ENCODE measurements at places on chromosomes 5 and 9.
A peak's percentile ranks its signal among the peaks of the same experiment; 100 is the strongest.

DNA sequence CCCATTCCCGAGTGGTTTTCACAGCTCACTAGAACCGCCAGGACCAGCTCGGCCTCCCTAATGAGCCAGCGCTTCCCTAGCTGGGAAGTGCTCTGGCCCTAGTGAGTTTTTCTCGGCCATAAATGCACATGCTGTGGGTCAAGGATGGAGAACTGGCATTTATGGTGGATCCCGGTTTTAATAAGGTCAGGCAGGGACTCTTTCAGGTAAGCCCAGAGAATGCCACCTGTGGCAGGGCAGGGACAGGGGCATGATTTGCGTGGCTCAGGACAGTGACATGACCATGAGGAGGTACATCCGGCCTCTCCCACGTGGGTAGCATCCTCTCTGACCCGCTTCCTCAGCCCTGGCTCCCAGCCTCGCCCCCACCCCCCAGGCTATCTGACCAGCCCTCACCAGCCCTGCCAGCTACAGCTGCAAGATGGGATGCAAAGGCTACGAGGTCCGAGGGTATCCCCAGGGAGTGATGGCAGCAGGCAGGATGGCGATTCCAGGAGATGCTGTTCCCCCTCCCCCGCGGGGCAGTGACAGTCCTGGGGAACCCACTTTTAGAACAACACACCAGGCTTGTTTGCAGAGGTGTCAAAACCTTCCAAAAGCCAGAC, 60.3 kb upstream of the ADAMTS2 start:
- no peak for DNase-seq

DNA sequence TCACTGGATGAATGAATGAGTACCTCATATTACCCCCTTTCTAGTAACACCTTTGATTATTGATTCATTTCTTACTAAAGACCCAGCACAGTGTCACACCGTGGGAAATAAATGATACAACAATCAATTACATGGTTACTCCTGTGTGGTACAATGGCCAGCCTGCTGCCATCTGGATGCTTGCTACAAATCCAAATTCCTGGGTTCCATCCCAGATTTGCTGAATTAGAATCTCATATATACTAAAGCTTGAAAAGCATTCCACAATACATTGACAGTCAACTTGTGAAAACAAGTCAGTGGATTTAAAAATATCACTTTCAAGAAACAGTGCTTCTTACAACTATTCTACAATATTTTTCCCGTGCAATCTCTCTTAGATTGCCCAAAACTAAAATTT, 989.3 kb downstream of the PTPRD start:
- no peak for DNase-seq

DNA sequence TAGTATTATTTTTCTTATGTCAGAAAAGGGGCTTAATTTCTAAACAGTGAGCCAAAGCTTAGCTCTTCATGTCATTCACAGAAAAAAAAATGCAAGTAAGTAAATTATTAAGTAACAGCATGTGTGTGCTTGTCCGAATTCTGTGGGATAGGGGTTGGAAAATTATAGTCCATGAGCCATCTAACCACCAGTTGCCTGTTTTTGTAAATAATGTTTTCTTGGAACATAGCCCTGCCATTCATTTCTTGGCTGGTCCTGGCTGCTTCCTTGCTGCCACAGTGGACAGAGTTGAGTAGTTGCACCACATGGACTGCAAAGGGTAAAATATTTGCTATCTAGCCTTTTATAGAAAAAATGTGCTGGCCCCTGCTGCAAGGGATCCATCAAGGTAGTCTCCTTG, 513.7 kb upstream of the WWC1 start:
- DNase-seq, result peak; percentile 52

DNA sequence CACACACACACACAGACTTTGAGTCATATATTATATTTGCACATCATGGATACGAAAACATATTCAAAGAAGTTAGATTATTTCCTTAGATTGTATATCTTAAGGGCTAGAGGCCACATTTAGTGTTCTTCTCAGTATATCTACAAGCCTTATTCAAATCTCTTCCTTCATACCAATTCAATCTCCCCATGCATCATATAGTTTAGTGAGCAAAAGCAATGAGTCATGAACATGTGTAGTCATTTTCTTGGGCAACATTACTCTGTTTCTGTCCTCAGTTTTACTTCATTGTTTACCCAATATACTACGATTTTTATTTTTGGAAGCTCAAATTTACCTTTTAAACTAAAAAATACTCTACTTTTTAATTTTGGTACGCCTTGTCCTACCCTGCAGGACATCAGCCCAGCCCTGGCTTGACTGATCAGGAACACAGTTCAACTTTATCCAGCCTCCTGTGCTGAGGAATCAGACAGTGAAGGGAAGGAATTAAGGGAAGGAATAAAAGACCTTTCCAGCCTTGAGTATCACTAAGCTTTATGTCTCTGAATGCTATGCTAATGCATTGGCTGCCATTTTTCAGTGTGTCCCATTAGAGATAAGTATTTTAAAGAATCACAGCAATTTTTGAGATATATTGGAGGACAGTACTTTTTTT, 101.7 kb upstream of the FST start:
- peak; percentile 78 for DNase-seq

DNA sequence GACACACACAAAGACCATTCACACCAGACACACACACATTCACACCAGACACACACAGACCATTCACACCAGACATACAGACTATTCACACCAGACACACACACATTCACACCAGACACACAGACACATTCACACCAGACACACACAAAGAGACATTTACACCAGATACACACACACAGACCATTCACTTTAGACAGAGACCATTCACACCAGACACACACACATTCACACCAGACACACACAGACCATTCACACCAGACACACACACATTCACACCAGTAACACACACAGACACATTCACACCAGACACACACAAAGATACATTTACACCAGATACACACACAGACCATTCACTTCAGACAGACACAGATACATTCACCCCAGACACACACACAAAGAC, 29.0 kb upstream of the FCN1 start:
- no peak for DNase-seq

DNA sequence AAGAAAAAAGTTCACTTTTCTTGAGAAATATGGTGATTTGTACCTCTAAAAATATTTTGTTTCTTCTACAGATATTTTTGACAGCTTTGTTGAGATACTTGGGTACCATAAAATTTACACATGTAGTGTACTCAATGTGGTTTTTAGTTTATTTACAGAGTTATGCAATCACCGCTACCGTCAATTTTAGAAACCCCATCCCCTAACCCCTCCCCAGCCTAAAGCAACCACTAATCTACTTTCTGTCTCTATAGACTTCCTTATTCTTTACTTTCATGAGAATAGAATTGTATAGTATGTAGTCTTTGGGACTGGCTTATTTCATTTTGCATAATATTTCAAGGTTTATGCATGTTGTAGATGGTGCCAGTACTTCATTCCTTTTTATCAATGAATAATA, 45.0 kb upstream of the TDRD7 start:
- no peak for DNase-seq

DNA sequence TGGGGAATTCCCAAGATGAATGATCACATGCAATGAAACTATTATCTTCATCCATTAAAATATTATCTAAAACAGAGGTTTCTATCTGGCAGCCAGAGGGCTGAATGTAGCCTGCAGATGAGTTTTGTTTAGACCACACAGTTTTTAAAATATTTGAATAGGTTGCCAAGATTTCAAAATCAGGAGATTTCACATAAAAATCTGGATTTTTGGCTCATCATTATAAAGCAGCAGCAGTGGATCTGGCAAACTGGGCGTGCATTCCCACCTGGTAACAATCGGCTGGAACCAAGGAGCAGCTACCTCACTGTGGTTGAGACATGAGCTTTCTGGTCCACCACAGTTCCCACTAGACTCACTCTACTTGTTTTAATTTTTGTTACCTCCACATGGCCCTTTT, 155.1 kb downstream of the BNC2 start:
- DNase-seq, result peak; percentile 85

- no peak for DNase-seq
Measured at GRCh38 chr5:23579566-23579965, 72.2 kb downstream of the PRDM9 start.

GRCh38 chr9:96158147-96158546, 143.8 kb downstream of the HSD17B3 start:
- no peak for DNase-seq

GRCh38 chr5:6084376-6084775, 294.0 kb downstream of the MED10 start:
- no peak for DNase-seq

DNA sequence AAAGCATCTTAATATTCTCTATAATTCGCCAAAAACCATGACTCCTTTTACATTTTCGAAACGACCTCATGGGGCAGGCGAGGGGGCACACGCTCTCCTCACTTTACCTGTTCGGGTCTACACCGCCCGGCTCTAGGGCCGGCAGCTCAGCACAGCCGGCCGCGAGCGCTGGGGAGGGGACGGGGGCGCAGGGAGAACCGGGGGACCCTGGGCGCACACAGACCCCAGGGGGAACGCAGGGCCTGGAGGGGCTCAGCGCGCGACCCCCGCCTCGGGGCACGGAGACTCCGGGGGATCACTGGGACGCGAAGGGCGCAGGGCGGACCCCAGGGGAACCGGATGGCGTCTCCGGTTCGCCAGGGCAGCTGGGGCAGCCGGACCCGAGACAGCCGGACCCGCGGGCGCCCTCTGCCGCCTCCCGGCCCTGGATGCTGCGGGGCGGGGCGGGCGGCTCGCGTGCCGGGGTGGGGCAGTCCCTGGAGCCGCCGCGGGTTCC, at the start of gene AHRR:
TSS of gene AHRR (plus strand) at position 485 of the 496 bp plus-strand sequence. CDS start 22,189 bp downstream, outside the sequence.
- DNase-seq, result peak; percentile 22

DNA sequence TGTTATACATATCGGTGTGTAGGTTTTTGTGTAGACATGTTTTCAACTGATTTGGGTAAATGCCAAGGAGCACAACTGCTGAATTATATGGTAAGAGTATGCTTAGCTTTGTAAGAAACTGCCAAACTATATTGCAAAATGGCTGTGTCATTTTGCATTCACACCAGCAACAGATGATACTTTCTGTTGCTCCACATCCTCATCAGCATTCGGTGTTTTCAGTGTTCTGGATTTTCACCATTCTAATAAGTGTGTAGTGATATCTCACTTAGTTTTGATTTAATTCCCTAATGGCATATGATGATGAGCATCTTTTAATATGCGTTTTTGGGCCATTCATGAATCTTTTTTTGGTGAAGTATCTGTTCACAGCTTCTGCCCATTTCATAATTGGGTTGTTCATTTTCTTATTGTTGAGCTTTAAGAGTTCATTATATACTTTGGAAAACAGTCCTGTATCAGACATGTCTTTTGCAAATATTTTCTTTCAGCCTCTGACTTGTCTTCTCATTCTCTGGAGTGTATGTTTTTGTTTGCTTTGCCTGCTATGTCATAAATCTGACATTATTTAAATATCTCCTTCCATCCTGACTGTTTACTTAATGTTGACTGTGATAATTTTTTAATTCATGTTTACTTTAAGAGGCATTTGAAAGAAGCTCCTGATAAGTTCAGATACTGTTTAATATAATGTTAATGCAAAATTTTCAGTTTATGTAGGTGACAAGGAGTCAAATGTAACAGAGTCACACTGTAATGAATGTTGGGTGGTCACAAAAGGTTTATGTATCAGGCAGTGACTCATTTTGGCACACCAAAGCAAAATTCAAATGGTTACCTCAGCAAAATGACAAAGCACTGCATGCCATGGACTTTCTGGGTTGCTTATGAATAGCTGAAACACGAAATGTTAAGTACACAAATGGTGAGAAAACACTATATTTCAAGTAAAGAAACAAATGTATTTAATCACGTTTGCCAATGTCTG, 181.1 kb upstream of the DAB2 start:
- peak; percentile 24 for DNase-seq

- peak; percentile 13 for DNase-seq
Measured at GRCh38 chr9:34084562-34084961, 35.9 kb upstream of the UBAP2 start.

GRCh38 chr5:58872670-58873273, 289.9 kb downstream of the RAB3C start:
- no peak for DNase-seq

DNA sequence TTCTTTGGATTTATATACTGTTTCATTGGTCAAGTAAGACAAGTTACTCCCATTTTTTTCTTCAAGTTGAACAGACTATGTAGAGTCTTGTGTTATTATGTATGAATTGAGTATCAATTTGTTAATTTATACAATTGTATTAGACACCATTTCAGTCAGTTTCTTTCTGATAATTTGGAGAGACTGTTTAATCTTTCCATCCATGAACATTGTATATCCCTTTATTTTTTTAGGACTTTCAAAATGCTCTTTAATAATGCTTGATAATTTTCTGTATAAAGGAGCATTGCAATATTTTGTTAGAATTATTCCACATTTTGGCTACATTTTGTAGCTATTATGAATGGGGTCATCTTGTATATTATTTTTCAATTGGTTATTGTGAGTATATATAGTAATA, 69.1 kb upstream of the PJA2 start:
- DNase-seq, result no peak

DNA sequence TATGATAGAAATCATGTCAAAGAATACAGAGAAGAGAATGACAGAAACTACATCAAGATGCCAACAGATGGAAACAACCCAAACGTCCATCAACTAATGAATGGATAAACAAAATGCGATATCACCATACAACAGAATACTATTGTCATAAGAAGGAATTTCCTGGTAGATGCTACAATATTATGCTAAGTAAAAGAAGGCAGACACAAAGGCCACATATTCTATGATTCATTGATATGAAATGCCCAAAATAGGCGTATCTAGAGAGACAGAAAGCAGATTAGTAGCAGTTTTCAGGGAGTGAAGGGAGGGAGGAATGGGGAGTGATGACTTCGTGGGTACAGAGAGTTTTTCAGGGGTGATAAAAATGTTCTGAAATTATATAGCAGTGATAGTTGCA, 58.3 kb upstream of the AKNA start:
- DNase-seq, result peak; percentile 57

DNA sequence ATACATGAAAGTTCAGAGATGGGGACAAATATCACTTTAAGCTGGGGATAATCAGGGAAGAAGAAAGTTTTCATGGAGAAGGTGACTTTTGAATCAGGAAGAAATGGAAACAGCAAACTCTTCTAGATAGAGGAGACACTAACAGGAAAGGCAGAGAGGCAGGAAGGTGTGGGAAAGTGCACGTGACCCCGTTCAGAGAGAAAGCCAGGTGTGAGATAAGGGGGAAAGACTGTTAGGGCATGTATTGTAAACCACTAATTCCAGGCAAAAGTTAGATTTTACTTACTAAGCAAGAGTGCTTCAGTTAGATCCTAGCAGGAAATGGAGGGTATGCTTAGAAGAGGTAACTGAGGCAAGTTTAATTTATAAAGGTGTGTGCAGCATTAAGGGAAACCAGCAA, 58.5 kb downstream of the PDCD1LG2 start:
- DNase-seq, result no peak

- DNase-seq, result no peak
Measured at GRCh38 chr5:149841851-149842793, 102.5 kb downstream of the PDE6A start.

GRCh38 chr9:2545881-2546490, 75.6 kb upstream of the VLDLR start:
- no peak for DNase-seq

DNA sequence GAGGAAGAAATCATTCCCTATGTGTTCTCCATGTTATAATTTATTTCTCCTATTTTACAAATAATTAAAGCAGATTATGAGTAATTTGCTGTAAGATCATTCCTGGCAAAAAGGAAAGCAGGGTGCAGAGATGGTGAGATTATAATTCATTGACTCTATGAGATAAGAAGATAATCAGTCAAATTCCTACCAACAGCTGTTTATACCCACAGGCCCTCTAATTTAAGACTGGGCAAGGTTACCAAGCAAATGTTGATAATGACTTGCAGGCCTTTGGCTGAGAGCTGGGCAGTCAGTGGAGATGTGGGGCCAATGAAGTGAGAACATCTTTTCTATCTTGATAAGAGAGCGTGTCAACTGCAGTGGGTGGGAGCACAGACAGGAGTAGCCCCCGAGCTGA, 222.7 kb downstream of the ICE1 start:
- no peak for DNase-seq

Data from astrocyte (in vitro differentiated cells and primary cell).